Activated CD4-positive, alpha-beta memory T cell treated with anti-CD3 and anti-CD28 coated beads for 36 hours (primary cell): ENCODE measurements at places on chromosomes 1 and 21. TPM values are rescaled to one million over a fixed set of nuclear protein-coding genes. Genes with fewer than 3 reads are reported as not detected.

The USP21 gene
- 28.6 TPM for total RNA-seq

DNA sequence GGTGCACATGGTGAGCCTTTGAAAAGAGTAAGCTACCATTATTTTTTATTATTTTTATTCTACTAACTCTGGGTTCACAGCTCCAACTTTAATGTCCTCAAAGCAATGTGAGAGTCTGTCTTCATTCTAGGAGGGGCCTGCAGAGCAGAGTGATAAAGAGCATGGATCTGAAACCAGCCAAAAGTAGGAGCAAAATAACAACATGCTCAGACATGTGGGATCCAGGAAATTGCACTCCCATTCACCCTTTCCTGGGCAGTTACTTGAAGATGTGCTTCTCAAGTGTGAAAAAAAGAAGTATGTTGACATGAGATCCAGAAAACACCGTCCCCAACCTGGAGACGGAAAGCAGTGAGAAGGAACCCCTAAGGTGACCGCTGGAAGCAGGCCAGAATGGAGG is 8.7 kb upstream of the LIN28A start:
- no peak for DNase-seq

DNA sequence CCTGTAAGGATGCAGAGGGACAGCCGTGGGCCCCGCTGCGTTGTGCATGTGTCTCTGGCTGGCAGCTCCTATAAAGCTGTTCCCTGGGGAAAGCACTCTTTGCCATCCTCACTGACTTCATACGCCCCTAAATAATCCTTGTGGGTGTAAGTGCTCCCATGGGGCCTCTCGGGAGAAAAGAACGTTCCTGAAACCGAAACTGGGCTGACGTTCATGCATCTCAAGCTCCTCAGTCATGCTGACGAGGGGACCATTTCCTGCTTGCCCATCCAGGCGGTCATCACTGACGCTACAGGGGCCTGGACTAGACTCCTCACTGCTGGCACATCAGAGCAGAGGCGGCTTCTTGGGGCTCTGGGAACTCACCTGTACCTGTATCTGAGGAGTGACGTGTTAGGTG is 73.1 kb upstream of the USP24 start:
- peak; percentile 41 for DNase-seq

DNA sequence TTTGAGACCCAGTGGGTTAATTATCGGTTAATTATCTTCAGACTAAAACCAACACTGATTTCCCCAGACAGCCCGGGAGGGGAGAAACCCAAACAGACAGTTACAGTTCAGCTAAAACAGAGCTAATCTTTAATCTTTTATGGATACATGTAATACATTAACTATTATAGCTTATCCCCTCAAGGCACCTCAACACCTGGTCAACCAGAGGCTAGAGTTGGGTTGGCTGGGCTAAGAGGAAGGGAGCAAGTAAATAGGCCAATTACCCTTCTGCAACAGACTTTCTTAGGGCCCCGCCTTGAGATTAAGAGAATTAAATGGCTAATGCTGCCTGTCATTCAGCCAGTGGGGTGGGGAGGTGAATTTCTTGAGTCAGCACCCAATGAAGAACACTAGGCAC is 6.6 kb upstream of the MED18 start:
- no peak for DNase-seq

GRCh38 chr1:7805460-7805859 is 21.4 kb downstream of the PER3 start:
- DNase-seq: no peak

The FCRL1 gene
- not detected for total RNA-seq

- no peak for DNase-seq
These were observed 42.7 kb downstream of the LDLRAD2 start for GRCh38 chr1:21854751-21855131.

The POU3F1 gene
- 0.26 TPM for total RNA-seq

GRCh38 chr1:210653771-210654170 is 325.1 kb downstream of the HHAT start:
- no peak for DNase-seq

The ARID4B gene
- 44.8 TPM for total RNA-seq

- DNase-seq: no peak
These were observed 32.5 kb downstream of the THAP3 start for GRCh38 chr1:6657138-6657537.

GRCh38 chr1:152777510-152778137 is 2.7 kb downstream of the LCE1F start:
- DNase-seq: peak; percentile 14

- no peak for DNase-seq
These were observed 61.5 kb downstream of the PEX14 start for GRCh38 chr1:10536133-10536770.

DNA sequence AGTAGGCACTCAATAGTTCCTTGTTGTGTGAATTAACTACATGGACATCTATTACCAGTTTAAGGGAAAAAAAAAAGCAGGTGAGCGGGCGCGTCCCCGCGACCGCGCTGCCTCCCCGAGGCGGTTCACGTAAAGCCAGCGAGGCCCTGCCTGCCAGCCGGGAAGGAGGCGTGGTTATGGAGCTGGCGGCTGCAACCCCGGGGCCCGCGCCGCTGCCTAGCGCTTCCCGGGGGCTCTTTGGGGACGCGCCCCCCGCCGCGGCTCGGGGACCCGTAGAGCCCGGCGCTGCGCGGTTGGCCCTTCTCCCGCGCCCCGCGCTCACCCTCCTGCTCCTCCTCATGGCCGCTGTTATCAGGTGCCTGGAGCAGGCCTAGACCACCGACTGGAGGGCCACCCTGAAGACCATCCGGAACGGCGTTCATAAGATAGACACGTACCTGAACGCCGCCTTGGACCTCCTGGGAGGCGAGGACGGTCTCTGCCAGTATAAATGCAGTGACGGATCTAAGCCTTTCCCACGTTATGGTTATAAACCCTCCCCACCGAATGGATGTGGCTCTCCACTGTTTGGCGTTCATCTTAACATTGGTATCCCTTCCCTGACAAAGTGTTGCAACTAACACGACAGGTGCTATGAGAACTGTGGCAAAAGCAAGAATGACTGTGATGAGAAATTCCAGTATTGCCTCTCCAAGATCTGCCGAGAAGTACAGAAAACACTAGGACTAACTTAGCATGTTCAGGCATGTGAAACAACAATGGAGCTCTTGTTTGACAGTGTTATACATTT is 2.6 kb upstream of the CC2D1B start:
- peak; percentile 75 for DNase-seq

DNA sequence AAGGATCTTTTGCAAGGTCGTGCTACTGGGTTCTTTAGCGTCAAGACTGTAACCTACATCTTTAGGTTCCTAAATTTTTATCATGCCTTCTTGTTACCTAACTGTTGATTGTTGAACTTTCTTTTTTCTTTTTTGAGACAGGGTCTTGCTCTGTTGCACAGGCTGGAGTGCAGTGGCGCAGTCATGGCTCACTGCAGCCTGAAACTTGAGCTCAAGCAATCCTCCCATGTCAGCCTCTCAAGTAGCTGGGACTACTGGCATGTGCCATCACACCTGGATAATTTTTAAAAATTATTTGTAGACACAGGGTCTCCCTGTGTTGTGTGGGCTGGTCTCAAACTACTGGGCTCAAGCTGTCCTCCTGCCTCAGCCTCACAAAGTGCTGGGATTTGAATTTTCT is 52.9 kb downstream of the NFIA start:
- DNase-seq: no peak

GRCh38 chr1:224251741-224252146 is 68.7 kb downstream of the DEGS1 start:
- no peak for DNase-seq

GRCh38 chr1:190479516-190479915 is 1.9 kb upstream of the BRINP3 start:
- no peak for DNase-seq

DNA sequence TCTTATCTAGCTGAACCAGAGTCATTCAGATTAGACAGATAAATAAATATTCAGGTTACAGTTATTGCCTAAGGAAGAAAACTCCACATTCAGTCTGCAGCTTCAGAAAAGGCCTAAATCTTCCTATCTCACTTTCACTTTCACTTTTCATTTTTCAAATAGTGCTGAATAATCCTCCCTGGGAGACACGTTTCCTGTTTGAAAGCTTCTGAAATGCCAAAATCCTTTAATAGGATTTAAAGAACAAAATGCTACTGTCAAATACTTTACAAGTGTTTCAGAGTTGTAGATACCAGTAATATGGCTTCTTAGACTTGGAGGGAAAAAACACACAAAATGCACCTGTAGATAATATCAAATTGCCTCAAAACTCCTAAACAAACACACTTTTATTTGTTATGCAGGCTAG is 3.9 kb downstream of the PSMB2 start:
- DNase-seq: no peak

The S100B gene
- total RNA-seq: not detected

DNA sequence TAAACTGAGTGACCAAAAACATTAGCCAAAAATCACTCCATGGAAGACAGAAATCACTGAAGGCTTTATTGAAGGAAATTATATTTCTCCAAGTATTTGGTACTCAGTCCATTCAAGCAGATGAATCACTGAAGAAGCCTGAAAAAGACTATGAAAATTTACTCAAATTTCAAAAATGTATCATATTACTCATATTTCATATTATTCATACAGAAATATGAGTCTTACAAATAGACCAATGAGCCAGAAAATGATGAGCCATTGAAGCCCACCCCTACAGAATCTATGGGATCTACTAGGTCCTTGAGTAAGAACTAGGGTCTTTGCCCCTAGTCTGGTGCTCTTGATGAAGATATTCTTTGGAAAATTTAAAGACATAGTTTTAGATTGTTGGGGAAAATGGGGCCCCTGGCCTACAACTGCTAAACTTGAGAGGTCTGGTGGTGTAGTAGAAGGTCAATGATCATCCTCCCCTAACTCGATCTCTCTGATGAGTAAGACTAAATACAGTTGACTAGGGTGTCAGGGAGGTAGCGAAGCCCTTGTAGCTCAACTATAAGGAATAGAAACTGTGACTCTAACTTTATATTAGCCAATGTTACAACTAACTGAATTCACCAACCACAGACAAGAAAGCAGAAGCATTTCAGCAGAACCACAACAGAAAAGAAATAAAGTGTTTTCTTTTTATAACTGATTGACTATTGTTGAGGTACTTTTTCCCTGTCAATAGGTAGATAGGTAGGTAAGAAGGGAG is 81.0 kb downstream of the NOTCH2 start:
- DNase-seq: peak; percentile 22

GRCh38 chr1:29798699-29799566 is 562.6 kb downstream of the PTPRU start:
- no peak for DNase-seq

GRCh38 chr1:23505851-23506250 is 21.9 kb upstream of the ASAP3 start:
- no peak for DNase-seq

DNA sequence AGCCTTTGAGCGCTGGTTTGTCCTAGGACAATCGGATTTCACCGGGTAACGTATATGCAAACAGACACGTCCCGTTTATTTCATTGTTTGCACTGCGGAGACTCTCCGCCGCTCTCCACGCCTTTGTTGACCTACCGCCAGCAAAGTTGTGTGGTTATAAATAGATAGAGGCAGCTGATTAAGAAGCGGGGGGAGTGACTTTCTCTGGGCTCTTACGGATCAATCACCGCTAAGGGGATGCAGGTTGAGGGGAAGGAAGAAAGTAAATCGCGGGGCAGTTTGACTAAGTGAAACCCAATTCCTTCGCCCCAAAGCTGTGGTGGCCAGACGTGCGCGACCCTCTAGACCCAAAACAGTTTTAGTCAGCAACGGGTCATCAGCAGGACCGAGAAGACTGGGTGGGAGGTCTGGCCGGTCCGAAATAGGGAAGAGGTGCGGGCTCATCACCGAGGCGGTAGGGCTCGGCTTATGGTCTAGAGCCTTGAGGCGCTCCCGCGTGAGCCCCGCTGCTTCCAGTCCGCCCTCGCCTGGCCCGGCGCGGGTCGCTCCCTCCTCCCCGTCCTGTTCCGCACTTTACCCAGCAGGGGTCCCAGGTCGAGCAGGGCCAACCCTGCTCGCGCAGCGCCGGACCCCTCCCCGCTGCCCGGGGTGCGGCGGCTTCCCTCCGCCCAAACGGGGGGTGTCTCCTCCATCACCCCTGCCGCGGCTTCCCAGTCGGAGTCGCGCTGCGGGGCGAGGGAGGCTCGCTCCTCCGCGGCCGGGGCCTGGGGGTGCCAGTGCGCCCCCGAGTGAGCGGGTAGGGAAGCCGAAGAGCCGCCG is 120.8 kb upstream of the RRP15 start:
- DNase-seq: peak; percentile 10

The KAZN gene
- total RNA-seq: 0.31 TPM
